ENCODE measurements at places on chromosomes 7 and 10. TPM values are rescaled to one million over a fixed set of nuclear protein-coding genes. Genes with fewer than 3 reads are reported as not detected.

DNA sequence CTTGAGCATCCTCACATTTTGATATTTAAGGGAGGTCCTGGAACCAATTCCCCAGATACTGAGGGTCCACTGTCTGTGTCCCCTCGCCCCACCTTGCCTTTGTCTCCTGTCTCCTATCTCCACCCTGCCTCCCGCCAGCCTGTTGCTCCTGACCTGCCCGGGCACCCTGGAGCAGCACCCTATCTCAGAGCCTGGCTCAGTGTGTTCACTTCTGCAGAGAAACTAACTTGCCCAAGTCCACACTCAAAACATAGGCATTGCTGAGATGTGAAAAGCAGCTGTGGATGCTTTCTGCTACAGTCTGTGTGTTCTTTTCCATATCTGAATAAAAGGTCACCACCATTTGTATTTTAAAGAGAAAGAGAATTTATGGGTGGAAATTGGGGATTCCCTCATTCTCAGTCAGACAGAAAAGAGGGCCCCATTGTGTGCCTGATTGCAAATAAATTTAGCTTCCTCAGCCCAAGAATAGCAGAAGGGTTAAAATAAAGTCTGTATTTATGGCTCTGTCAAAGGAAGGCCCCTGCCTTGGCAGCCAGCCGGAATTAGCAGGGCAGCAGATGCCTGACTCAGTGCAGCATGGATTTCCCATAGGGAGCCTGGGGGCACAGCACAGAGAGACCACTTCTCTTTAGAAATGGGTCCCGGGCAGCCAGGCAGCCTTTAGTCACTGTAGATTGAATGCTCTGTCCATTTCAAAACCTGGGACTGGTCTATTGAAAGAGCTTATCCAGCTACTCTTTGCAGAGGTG is 161.3 kb downstream of the EGFR start:
- DNase-seq, result no peak

DNA sequence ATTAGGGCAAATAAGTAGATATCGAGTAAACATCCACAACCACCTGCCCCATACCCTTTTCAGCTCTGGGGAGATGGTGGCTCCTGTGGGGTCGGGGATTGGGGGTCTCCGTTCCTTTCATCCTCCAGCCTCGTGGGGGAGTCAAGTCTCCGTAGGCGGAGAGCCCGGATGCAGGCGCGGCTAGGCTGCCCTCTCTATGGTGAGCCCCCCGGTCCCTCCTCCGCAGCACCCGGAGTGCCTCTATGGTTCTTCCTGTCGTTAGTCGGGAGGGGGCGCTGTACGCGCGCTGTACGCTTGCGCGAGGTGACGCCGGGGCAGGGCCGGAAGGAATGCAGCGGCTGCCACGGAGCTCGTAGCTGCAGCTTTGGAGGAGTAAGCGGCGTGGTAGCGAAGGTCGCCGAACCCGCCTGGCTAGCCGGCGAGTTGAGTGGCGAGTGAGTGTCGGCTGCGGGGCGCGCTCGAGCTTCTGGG is 14.8 kb upstream of the MMD2 start:
- peak; percentile 99 for DNase-seq

The ADAM22 gene
- 1.7 TPM for total RNA-seq

The ADIRF gene
- not detected for total RNA-seq

The TDRD1 gene
- 0.16 TPM for total RNA-seq

The GIMAP6 gene
- 35.8 TPM for total RNA-seq
